ENCODE measurements at places on chromosomes 16 and 17. TPM values are rescaled to one million over a fixed set of nuclear protein-coding genes. Genes with fewer than 3 reads are reported as not detected.

The GH1 gene
- total RNA-seq, result not detected

The CDH5 gene
- total RNA-seq, result 9.8 TPM

The TSPOAP1 gene
- 6.8 TPM for total RNA-seq

The MYH2 gene
- total RNA-seq, result not detected

The ZG16B gene
- 17.7 TPM for total RNA-seq

The CREBBP gene
- 108 TPM for total RNA-seq

The CDK5R1 gene
- total RNA-seq, result 6.9 TPM

- DNase-seq, result no peak
Observed at GRCh38 chr17:12955521-12955920, 62.3 kb downstream of the ELAC2 start.

- DNase-seq, result no peak
Observed at GRCh38 chr16:75288596-75289120, 37.2 kb upstream of the BCAR1 start.

- DNase-seq, result no peak
Observed at GRCh38 chr16:72164691-72165090, 7.3 kb downstream of the PMFBP1 start.

DNA sequence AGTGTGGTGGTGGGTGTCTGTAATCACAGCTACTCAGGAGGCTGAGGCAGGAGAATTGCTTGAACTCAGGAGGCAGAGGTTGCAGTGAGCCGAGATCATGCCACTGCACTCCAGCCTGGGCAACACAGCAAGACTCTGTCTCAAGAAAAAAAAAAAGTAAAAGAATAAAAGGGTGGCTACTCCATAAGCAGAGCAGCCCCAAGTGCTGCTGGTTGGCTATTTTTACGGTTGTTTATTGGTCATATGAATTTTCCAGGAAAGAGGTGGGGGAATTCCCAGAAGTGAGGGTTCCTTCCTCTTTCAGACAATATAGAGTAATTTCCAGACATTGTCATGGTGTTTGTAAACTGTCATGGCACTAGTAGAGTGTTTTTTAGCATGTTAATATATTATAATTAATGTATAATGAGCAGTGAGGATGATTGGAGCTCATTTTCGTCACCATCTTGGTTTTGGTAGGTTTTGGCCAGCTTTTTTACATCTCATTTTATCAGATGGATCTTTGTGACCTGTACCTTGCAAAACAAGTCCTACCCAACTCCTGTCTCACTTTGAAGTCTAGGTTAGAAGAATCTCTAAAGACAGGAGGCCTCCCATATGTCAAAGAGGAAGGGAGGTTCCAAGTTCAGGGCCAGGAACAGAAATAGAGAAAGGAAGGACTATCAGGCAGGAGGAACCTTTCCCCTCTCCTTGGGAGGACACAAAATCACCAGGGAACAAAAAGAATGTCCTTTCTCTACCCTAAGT lies 39.1 kb downstream of the HOXB1 start:
- no peak for DNase-seq

DNA sequence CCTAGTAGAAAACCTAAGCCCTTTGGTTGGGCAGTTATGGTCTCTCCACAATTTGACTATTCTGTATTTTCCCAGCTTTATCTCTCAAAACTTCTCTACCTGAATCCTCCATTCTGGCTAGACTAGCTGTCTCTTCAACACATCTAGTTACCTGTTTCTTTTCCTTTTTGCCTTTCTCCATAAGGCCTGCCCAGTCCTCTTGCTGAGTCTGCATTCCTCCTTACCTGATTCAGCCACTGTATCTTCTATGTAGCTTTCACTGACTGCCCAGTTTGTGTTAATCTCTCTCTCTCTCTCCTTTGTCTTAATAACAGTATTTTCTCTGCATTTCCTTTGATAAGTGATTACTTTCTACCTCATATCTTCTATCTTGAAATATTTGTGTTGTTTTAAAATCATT lies 2.1 kb upstream of the EVI2A start:
- DNase-seq, result no peak

GRCh38 chr16:29903590-29903989 lies 3.3 kb downstream of the ASPHD1 start:
- no peak for DNase-seq

GRCh38 chr16:11539641-11540050 lies 47.1 kb downstream of the LITAF start:
- DNase-seq, result no peak

GRCh38 chr17:13601776-13602551 lies at the start of gene HS3ST3A1:
Gene HS3ST3A1, minus strand, starts transcription at chr17:13601929. Its CDS starts 800 bp downstream, at chr17:13601129.
- DNase-seq, result no peak
